ENCODE measurements at places on chromosomes 16 and 17.

GRCh38 chr16:51820176-51820575, 669.1 kb upstream of the SALL1 start:
- DNase-seq, result no peak

- DNase-seq, result peak; percentile 15
Measured at GRCh38 chr16:12612598-12613101, 191.0 kb downstream of the CPPED1 start.

DNA sequence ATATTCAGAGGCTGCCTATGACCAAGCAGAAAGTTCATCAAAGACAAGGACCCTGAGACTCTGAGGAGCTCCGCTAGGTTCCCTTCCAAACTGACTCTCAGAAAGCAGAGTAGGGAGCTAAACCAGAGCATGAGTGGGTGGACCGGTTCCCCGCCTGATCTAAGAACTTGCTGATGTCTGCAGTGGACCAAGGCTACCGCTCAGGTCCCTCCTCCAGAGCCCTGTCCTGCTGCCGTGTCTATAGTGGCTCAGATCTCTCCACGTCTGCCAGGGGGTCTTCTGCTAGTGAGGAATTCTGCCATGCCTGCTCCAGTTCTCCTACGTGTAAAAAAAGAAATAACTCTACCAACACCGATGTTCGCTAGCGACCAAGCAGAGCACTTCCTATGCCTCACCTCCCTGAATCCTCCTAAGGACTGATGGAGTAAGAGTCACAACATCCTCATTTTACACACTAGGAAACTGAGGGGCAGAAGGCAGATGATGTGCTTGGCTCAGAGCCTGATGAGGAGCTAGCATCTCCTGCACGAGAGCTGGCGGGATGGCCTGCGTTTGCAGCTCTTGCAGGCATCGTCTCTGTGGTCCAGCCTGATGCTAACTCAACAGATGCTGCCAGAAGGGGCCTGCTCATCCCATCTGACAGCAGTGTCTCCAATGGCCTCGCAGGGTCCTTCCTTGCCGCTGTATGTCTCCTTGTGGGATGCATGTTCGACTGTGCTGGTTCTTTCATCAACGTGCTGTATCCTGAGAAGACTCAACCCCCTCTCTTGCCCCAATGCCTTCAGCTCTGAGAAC, 265.5 kb downstream of the C16orf95 start:
- no peak for DNase-seq

DNA sequence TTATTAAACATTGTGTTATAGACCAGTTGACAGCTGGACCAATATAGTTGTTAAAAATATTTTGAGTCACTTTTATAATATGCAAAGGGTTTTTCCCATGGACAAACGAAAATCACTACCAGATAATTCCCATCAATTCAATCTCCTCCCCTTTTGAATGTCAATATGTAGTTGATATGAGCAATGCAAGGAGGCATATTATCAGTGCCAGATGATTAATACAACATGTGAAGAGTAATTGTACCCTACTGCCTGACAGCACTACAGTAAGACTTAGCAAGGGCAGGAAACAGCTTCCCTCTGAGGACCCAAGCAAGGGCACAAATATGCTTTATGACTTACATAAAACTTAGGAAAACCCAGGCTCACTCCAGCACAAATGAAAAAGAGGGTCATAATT, 17.3 kb downstream of the KANSL1 start:
- DNase-seq, result no peak

DNA sequence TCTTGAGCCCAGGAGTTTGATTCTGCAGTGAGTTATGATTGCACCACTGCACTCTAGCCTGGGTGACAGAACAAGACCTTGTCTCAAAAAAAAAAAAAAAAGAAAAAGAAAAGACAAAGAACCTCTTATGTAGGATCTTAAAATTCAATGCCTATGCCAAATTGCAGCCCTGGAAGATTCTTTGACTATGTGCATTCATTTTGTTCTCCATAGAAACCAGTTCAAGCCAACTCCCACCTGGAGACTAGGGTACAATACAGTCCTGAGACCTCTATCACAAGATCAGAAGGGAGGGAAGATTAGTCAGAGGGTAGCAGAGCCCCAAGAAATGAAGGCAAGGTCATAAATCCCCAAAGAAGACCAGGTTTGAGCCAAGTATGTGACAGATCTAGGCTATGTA, 90.6 kb upstream of the HAS3 start:
- no peak for DNase-seq

DNA sequence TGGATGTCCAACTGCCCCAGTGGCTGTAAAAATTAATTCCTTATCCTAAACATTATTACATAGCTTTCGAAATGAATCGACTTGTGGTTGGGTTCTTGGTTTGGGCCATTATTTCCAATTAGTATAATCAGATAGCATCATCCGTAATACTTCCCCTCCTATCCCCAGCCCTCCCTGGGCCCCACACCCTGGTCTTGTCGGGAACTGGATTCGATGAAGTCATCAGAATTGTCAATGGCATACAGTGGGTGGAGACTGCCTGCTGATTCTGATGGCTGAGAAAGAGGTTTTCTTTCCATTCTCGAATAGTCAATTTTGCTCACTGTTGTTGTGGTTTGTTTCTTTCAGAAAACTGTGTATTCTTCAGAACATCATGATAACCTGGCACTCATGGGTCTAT, 395.1 kb downstream of the SEC14L1 start:
- DNase-seq, result no peak

- DNase-seq, result no peak
Measured at GRCh38 chr17:14760212-14760611, 459.3 kb downstream of the HS3ST3B1 start.

GRCh38 chr17:15469260-15469659, 1.8 kb upstream of the CDRT4 start:
- DNase-seq, result no peak

GRCh38 chr16:585351-585750, 4.5 kb upstream of the RAB40C start:
- DNase-seq, result no peak

GRCh38 chr16:79628501-79628975, 28.0 kb upstream of the MAF start:
- DNase-seq, result peak; percentile 69

GRCh38 chr17:48052956-48053757, 5.0 kb downstream of the NFE2L1 start:
- DNase-seq, result peak; percentile 13

GRCh38 chr16:82675300-82675699, 48.5 kb downstream of the CDH13 start:
- no peak for DNase-seq

DNA sequence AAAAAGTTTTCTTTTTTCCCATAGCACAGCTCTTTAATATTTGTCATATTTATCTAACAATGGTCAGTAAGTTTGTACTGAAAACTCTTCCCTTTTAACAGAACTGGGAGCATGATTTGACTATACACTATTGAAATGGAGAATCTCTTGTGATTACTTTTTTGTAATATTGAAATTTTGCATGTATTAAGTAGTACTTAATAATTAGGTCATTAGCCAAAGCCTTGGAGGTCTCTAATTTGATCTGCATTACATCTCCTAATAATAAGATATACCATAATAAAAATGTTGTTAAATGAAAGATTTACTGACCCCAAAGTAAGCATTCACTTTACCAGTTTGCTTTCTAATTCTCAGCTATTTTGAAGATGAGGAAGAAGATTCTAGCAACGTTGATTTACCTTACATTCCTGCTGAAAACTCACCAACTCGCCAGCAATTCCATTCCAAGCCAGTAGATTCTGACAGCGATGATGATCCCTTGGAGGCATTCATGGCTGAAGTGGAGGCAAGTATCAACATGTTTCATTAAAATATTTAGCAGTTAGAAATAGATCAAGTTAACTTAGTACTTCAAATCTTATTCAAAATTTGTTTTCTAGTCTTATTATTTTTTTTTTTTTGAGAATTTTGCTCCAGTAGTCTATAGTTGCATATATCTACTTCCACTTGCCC, 18.2 kb downstream of the DDX42 start:
- DNase-seq, result no peak

DNA sequence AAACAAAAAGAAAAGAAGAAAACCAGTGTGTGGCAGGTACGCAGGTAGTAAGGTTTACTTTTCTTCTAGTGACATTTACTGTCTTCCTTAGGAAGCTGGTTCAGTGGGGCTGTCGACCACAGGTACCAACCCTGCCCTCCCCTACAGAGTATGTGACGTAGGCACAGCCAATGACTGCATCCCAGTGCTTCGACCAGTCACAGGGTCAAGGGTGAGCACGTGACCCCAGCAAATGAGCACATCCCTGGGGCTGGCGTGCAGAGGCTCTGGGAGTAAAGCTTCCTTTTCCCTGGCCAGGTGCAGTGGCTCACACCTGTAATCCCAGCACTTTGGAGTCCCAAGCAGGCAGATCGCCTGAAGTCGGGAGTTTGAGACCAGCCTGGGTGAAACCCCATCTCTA, 38.9 kb upstream of the PLCG2 start:
- no peak for DNase-seq

GRCh38 chr17:51014129-51014528, 106.5 kb downstream of the SPAG9 start:
- DNase-seq, result no peak

GRCh38 chr16:76579277-76579922, 302.2 kb downstream of the CNTNAP4 start:
- DNase-seq, result no peak

GRCh38 chr17:42494673-42495072, 36.0 kb downstream of the ATP6V0A1 start:
- no peak for DNase-seq

DNA sequence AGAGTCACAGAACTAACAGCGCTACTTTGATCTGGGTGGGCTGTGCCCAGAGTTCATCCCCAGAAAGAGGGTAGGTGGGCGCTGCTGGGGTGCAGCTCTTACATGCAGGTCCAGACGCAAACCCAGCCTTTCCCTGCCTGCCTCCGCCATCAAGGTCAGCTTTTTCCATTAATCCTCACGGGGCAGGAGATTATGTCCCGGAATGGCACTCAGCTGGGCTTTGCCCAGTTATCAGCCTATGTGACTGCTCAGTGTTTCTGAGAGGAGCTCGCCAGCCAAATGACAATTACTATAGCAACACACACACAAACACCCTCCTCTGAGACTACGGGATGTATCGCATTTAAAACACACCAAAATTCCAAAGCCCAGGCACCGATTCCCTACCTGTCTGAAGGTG, 20.1 kb downstream of the GLYR1 start:
- no peak for DNase-seq

DNA sequence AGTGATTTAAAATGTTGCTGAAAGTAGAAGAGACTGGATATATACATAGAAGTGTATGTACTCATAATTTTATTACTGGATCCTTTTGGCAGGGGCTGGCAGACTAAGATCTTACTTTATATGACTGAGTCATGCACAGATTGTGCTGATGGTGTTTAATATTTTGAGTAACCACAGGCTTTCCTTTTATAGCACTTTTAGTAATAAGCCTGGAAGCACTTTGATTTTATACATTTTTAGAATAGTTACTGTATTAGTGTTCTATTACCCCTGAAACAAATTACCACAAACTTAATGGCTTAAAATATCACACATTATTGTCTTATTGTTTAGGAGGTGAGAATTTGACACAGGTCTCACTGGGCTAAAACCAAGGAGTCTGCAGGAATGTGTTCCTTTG, 113.4 kb upstream of the CDH8 start:
- no peak for DNase-seq

GRCh38 chr17:21029515-21029914, 13.3 kb downstream of the USP22 start:
- no peak for DNase-seq

GRCh38 chr17:56149266-56150036, 3.8 kb upstream of the ANKFN1 start:
- no peak for DNase-seq

DNA sequence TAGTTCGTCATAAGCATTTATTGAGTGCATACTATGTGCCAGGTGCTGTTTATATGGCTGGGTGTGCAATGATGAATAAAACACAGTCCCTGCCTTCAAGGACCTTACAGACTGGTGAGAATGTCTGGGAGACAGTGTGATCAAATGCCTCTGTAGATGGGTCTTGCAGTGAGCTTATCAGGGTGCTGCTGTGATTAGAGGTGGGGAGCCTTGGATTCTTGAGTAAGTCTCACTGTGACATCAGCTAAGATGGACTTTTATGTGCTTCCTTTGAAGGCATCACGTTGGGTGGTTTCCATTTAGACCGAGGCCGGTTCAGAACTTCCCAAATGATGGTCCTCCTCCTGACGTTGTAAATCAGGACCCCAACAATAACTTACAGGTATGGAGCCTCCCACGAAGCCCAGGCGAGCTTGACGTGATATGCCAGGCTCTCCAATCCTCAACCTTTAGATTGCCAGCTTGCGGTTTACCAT, 10.0 kb downstream of the HERPUD1 start:
- DNase-seq, result no peak

- DNase-seq, result no peak
Measured at GRCh38 chr16:74732707-74733350, 32.2 kb upstream of the MLKL start.

DNA sequence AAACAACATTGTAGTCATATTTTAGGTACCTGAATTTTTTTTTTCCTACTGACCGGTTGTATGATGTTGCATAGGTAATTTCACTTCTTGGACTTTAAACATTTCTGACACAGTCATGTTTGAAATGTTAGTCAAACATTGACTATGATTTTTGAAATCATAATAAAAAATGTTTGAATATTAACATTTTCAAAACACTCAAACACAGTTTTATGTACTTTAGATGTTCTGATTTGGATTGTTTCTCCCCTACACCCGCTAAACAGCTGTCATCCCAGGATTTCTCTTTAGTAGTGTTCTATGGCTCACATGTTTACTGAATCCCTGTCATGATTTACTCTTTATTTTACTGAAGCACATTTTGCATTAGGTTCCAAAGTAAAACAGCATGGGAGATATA, 102.9 kb upstream of the NPEPPS start:
- no peak for DNase-seq

- DNase-seq, result no peak
Measured at GRCh38 chr16:17078931-17079631, 391.7 kb downstream of the XYLT1 start.

GRCh38 chr17:17741349-17742023, 60.2 kb downstream of the RAI1 start:
- no peak for DNase-seq

- peak; percentile 74 for DNase-seq
Measured at GRCh38 chr17:48037036-48037837, at the start of gene COPZ2. TSS of gene COPZ2 (minus strand) at chr17:48037797. CDS start at chr17:48037777, 20 bp downstream.

- no peak for DNase-seq
Measured at GRCh38 chr16:50578137-50578536, 29.9 kb downstream of the NKD1 start.

- peak; percentile 21 for DNase-seq
Measured at GRCh38 chr17:65278050-65278819, 141.1 kb downstream of the RGS9 start.

DNA sequence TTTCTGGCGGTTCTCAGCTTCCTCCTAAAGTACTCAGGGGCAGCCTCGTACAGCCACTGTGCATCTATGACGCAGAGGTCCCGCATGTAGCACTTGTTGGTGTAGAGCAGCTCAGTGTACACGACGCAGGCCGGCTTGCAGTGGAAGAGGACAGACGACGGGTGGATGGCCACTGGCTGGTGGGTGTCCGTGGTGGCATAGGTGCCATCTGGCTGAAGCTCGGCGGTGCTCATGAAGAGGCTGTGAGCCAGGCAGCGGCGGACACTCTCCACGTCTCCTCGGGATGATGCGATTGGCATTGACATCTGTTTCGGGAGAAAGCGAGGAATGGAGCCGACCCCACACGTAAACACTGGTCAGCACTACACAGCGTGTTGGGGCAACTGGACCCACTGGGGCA, 5.3 kb upstream of the C1QBP start:
- DNase-seq, result no peak

GRCh38 chr17:68775318-68775717, 174.2 kb upstream of the FAM20A start:
- DNase-seq, result no peak

- DNase-seq, result no peak
Measured at GRCh38 chr16:1028524-1029258, 43.9 kb upstream of the SSTR5 start.

- DNase-seq, result no peak
Measured at GRCh38 chr16:66261826-66262225, 104.7 kb upstream of the CDH5 start.
